Endothelial cell (in vitro differentiated cells): ENCODE measurements at places on chromosomes 12 and 14. TPM values are rescaled to one million over a fixed set of nuclear protein-coding genes. Genes with fewer than 3 reads are reported as not detected.
A peak's percentile ranks its signal among the peaks of the same experiment; 100 is the strongest.

DNA sequence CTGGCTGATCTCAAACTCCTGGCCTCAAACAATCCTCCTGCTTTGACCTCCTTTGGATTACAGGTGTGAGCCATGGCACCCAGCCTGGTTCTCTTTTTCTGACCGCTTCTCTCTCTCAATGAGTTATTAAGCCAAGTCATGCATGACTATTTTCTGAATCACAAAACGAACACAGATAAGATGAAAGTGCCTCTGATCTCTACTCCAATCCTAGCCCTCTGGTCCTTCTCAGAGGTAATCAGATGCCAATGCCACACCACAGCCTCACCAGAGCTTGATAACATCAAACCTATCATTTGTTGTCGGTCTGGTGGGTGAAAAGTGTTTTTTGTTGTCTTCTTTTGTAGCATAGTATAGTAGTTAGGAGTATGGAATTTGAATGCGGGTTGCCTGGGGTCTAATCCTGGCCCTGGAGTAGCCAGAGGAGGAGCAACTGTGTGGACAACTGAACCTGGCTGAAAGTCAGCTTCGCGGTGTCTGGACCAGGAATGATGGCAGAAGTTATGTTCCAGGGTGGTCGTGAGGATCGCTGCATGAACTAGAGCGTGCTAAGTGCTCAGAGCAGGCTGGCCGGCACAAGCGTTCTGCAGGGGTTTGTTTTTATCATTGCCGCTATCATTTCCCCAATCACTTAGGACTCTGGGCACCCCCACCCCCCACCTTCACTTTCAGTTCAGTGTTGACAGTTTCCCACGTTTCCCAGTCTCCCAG lies 77.9 kb downstream of the SPRING1 start:
- no peak for DNase-seq

GRCh38 chr12:71655495-71655894 lies 8.2 kb downstream of the ZFC3H1 start:
- DNase-seq, result no peak

DNA sequence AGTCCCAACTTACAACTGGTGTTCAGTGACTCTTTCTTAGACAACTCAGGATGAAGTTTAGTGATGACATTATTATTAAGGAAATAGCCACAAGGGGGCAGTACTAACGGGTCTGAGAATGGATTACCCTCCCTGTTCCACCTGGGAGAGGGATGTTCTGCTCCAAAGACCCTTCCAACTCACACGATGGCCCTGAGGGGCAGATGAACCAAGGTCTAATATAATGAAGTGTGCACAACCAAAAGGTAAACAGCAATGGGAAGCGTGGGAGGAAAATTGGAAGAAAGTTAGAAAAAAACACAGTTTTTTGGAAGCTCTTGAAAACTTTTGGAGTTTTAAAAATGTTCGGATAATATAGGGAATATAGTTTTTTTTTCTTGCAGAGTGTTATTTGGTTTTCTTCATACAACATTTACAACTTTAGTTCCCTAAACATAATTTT lies 24.0 kb downstream of the FGF6 start:
- DNase-seq, result peak; percentile 46

DNA sequence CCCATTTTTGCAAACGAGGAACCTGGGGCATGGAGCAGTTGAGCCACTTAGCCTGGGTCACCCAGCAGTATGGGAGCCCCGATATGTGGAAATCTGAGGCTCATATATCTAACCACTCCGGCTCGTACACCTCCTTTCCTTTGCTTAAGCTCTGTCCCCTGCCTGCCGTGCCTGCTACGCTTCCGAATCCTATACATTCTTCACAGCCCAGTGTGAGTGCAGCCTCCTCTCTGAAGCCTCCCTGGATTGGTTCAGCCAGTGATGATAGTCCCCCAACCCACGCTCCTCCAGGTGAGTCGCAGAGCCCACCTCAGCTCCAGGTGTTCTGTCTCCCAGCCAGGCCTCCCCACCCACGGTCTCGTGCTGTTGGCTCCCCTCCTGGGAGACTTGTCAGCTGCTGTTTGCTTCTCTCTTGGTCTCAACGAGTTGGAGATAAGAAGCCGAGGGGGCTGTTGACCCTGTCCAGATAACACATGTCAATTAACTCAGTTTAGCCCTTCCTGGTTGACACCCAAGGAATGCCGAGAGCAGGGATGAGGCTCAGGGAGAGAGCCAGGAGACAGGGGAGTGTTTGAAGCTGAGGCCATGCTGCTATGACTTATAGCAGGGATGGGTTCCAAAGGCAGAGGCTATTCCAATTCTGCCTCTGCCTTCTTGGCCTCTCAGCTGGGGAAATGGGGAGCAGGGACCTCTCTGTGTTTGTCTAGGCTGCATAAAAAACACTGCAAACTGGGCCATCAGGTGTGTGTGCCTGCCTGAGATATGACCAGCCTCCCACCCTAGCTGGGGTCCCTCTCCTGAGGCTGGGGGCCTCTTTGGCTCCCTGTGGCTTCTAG lies 19.0 kb downstream of the SDSL start:
- no peak for DNase-seq

Gene JPH4
- total RNA-seq, result 0.64 TPM

DNA sequence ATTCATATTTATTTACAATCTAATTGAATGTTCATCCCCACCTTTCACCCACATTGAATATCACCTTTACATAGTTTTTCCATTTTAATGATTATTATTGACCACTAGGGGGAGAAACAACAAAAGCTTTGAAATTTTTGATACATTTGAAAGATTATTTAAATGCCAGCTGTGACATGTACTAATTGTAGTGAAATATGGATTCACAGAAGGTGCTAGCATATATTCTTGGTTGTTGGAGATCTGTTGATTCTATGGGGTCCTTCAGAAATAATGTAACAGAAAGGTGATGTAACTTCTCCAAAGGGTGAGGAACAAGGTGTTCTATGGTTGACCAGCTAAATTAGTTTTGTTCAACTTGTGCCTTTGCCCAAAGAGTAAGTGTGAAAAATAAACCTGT lies 22.4 kb upstream of the GPR33 start:
- no peak for DNase-seq

- DNase-seq, result no peak
Observed at GRCh38 chr12:67797753-67798152, 149.2 kb downstream of the DYRK2 start.
